ENCODE measurements at places on chromosomes 6 and 20. TPM values are rescaled to one million over a fixed set of nuclear protein-coding genes. Genes with fewer than 3 reads are reported as not detected.

The SALL4 gene
- total RNA-seq, result 0.41 TPM

The DPPA5 gene
- not detected for total RNA-seq

- no peak for DNase-seq
Observed at GRCh38 chr6:1201547-1202200, 110.2 kb upstream of the FOXQ1 start.

- DNase-seq, result no peak
Observed at GRCh38 chr6:25975923-25976560, 13.4 kb downstream of the TRIM38 start.

- DNase-seq, result no peak
Observed at GRCh38 chr6:119627908-119628669, 278.5 kb upstream of the MAN1A1 start.

DNA sequence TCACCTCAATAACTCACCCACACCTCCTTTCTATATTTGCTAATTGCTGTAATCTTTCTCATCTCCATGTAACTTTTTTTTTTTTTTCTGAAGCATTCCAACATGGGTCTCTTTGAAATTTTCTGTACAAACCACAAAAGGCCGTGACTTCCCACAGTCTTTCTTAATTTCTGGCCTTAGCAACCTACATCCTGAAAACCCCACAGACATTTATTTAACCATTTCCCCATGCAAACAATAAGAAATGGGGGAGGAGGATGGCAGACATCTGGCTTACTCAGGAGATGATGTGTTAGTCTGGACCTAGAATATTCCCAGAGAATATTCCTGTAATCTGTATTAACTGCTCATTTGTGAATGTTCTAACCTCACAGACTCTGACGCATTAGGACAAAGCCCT, 57.6 kb downstream of the MEP1A start:
- no peak for DNase-seq

DNA sequence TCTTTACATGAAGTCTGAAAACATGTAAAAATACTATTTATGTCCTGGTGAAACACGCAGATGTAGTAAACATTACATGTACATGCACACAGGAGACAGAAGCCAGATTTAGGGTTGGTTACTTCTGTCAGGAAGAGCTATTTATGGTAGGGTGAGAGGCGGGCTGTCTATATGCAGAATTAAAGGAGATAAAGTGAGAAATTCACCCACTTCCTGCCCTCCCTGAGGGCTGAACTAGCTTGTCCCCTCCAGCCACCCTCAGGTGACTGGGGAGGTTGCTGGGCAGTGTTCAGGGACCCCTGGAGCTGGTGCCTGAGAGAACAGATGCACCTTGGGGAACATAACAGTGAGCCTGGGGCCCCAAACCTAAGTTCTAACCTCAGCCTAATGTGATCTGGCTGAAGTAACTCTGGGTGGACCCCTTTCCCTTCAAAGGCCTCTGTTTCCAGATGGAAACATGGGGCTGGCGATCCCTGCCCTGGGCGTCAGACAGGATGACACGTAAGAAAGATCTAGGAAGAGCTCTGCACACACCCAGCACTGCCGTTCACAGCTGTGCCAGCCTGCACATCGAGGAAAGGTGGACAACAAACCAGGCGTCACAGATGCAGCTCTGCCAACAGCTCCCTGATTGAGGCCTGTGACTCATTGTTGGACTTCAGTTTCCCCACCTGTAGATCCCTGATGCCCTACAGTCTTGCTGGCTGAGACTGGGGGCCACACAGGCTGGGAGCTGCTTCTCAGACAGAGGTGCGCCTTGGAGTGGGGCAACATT, 1.3 kb downstream of the PI16 start:
- no peak for DNase-seq
